ENCODE measurements at places on chromosomes 11 and 22. TPM values are rescaled to one million over a fixed set of nuclear protein-coding genes. Genes with fewer than 3 reads are reported as not detected.

Gene TRIM51
- not detected for total RNA-seq

Gene CCDC73
- total RNA-seq: not detected

DNA sequence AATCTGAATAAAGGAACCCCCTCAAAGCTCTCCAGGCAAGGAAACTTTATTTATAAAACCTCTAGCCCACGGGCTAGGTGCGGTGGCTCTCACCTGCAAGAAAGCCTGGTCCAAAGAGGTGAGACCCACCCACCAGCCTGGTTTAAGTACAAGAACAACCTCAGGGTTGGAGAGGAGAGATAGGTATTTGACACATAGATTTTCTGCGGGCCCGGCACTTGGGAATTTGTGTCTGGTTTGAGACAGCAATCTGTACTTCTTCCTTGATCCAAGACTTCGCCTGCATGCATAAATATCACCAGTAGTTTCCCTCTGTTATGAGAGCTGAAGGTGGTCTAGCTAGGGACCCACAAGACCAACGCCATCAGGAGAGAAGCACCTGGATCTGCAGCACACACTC is 73.2 kb upstream of the CAPRIN1 start:
- no peak for DNase-seq

Gene THRSP
- not detected for total RNA-seq

Gene SLC22A9
- total RNA-seq: not detected

DNA sequence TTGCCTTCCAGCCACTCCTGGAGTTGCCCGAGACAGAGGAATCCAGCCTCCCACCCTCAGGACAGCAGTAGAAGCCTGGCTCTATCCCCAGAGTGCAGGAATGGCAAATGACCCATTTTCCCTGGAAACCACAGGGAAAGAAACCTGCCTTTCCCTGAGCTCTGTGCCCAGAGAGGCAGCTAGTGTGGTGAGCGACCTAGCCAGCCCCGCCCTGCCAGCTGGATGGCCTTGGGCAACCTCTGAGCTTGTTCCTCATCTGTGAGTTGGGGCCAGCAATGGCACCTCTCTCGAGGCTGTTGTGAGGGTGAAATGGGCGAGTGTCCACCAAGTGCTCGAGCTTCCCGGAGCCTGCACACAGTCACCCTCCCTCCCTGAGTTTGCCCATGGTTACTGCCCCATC is 3.7 kb downstream of the OMP start:
- DNase-seq: no peak

GRCh38 chr22:41380993-41381328 is 781 bp upstream of the TEF start:
- no peak for DNase-seq

Gene NUCB2
- 33.0 TPM for total RNA-seq

DNA sequence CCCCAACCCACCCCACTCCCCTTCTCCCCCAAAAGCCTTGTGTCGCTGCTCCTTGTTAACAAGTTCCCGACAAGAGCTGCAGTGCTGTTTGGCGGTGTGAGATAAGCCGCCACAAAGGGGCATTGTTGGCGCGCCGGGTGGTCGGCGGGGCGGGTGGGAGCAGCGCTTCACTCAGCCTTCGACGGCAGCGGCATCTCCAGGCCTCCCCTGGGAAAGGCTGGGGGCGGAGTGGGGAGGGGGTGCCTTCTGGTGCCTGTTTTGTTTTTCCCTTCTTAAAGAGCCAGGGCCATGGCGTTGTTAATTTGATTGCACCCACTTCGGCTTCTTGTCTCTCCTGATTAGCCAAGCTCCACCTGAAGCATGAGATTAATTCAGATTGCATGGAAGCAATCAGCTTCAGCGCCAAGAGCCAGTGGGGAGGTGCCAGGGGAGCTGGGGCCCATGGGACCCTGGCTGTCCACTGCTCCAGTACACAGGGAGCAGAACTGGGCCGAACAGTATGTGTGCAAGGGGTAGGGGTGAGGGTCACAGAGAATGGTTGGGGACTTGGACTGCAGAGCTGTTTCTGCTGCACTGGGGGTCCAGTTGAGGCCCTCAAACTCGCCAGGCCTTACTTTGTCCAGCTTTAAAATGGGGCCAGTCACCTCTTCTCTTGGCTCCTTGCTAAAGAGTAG is 165.1 kb downstream of the CEP164 start:
- DNase-seq: peak; percentile 69

GRCh38 chr11:118790357-118791110 is 430 bp downstream of the DDX6 start:
- peak; percentile 66 for DNase-seq

DNA sequence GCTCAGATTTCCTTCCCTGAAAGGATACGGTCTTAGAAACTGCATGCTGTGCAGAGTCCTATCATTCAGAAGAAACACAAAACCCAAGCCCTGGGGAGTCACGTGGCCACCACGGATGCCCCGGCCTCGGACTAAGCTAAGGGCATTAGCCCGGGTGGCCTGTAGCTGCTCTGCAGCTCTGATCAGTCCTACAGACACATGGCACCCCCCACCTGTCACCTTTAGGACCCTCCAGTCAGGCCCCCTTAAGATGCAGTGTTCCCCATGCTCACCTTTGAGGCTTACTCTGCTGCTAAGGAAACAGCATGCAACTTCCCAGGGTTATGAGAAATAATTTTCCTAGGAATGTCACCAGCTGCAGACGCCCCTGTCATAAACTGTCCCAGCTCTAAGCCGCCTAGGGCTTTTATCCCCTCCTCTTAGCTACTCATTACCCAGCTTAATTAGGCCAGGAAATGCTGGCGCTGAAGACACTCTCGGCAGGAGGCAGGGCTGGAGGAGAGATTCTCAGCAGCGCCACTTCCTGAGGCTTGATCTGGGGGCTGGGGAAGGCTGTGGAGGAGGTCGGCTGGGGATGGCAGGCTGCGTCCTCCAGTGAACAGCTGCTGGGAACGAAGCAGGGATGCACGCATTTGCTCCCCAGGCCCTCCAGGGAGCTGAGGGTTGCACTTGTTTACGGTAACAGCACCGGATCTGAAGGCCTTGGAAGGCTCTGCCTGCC is 47.2 kb upstream of the ADA2 start:
- peak; percentile 89 for DNase-seq

GRCh38 chr22:36552289-36552688 is 23.3 kb upstream of the EIF3D start:
- no peak for DNase-seq

GRCh38 chr22:46661221-46661851 is 41.1 kb downstream of the GRAMD4 start:
- no peak for DNase-seq

DNA sequence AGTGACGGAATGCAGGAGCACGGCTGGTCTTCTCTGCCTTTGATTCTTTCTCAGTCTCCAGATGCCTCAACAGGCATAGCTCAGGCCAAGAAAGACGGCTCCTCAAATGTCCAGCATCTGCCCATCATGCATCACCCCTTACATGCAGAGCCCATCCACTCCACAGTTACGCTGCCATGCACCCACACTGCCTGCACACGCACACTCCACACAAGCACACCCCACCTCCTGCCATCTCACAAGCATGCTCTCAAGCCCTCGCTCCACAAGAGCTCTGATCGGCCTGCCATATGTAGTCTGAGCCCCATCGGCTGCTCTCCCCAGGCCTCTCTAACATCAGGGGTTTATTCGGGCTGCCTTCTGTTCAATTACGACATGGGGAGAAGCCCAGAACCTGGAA is 18.8 kb downstream of the SCN4B start:
- no peak for DNase-seq

All from H9 (cell line).